SK-MEL-5 (cell line): ENCODE measurements at places on chromosomes 13 and 19. TPM values are rescaled to one million over a fixed set of nuclear protein-coding genes. Genes with fewer than 3 reads are reported as not detected.

GRCh38 chr13:105952973-105953290 lies 582.5 kb downstream of the EFNB2 start:
- DNase-seq: no peak

DNA sequence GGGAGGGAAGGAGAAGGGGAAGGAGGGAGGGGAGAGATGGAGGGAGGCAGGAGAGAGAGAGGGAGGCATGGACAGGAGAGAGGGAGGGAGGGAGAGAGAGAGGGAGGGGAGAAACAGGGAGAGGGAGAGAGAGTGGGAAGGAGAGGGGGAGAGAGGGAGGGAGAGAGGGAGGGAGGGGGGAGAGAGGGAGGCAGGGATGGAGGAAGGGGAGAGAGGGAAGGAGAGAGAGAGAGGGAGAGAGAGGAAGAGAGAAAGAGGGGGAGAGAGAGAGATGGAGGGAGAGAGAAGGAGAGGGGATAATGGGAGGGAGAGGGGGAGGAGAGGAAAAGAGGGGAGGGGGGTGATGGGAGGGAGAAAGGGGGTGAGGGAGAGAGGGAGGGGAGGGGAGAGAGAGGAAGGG lies 86.8 kb upstream of the VSTM2B start:
- DNase-seq: no peak

Gene LRRC25
- total RNA-seq: not detected in 2 replicates

GRCh38 chr13:73870970-73871935 lies 263.0 kb downstream of the KLF12 start:
- DNase-seq: no peak

DNA sequence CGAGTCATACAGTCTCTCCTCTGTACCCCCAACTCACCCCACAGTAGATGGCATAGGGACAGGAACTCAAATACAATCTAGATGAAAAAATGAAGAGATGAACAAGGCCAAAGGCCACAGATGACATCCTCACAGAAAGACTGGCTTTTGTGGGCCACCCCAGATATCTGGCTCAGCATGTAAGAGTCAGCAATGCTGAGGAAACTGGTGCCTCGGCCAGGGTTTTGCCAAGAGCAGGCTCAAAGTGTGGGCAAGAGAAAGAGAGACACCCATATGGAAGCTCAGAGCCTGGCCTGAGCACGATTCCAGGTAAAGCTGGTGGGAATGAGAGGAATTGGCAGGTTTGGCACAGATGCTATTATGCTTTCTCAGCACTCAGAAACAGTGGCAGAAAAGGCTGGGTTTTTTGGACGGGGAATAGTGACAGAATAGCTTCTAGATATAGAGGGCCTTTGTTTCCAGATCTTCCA lies 460.6 kb downstream of the FOXO1 start:
- peak; percentile 8 for DNase-seq

DNA sequence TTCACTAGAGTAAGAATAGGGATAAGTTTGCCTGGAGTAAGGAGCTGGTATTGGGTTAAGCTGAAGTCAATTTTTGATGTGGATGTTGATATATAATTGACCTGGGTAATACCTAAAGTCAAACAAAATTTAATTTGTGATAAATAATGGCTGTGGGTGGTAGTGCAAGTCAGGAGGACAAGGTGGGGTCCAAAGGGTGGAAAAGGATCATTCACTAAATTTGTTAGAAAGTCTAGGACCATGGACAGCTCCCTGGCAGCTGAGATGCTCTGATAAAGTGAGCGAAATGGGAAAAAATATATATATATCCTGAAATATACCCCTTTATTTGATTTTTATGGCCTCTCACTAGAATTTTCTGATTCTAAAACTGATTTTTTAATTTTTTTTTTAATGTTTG lies 463.5 kb downstream of the GPC6 start:
- no peak for DNase-seq

GRCh38 chr19:14502334-14503092 lies 6.6 kb upstream of the GIPC1 start:
- DNase-seq: no peak

Gene ZNF112
- 2.9 and 3.1 TPM in 2 replicates for total RNA-seq

Gene ADGRE2
- 0.29 and 0.59 TPM in 2 replicates for total RNA-seq

DNA sequence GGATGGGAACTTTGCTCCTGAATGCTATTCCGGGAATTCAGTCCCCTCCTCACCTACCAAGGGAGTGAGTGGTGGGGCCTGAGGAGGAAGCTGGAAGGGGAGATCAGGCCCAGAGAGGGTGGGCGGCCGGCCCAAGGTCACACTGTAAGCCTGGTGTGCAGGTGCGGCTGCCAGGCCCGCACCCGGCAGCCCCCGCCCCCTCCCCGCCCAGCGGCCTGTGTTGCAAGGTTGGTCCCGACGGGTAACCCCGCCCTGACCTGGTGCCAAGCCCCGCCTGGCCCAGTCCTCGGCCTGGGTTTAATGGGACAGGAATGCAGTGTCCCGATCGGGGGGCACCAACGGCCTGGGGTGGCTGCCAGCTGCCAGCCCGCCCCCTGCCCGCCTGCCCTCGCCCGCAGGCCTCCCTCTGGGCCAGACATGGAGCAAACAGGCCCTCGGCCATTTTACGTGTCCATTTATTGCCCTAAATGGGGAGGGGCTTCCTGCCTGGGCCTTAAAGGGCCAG lies 5.5 kb downstream of the ZBTB7A start:
- DNase-seq: no peak

GRCh38 chr19:48480558-48481500 lies 11.7 kb downstream of the CYTH2 start:
- DNase-seq: no peak

DNA sequence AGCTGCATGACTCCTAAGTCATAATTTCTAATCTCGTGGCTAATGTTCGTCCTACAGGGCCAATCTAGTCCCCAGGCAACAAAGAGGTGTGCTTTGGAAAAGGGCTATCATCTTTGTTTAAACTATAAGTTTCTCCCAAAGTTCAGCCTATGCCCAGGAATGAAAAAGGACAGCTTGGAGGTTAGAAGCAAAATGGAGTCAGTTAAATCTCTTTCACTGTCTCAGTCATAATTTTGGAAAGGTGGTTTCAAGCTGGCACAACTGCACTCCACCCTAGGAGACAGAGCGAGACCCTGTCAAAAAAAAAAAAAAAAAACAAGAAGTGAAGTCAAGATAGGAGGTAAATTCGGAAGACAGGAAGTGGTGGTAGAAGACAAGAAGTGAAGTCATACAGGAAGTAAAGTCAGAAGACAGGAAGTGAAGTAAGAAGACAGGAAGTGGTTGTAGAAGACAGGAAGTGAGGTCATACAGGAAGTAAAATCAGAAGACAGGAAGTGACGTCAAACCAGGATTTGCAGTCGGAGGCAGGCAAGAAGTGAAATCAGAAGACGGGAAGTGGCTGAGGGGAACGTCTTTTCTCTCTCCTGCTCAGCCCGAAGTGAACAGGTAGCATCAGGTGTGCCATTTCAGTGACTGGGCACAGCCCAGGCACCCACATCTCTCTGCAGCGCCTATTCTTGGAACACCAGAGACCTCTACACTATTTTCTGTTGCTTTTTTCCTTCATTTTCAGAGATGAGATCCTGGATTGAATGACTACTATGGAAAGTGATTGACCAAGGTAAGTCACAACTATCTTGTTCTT lies 32.2 kb downstream of the GP6 start:
- peak; percentile 76 for DNase-seq

Gene KCNN4
- total RNA-seq: 1.4 and 1.7 TPM in 2 replicates
